Thyroid gland (tissue), 4 donors: ENCODE measurements at places on chromosomes 5 and 9. TPM values are rescaled to one million over a fixed set of nuclear protein-coding genes. Genes with fewer than 3 reads are reported as not detected.

ST8SIA4 gene
- total RNA-seq = 5.0 TPM

DNA sequence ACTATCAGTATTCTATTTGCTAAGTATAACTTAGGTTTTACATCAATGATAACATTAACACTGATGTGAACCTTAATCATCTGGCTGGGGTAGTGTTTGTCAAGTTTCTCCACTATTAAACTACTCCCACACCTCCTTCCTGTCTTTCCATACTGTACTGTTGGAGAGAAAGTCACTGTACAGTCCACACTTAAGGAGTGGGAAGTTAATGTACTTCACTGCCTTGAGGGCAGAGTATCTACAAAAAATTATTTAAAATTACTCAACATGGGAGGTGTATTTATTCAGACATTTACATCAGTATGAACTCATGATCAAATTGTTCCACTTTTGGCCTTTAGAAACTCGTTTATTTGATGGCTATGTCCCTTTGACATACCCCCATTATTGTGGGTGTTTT is 11.9 kb downstream of the UHRF2 start:
- no peaks in the 10 kb centered on the region for H3K27me3 ChIP-seq
- DNase-seq = no peak
- H3K36me3 ChIP-seq = no peaks in the 10 kb centered on the region
- H3K27ac ChIP-seq = no peak overlapping the region

DNA sequence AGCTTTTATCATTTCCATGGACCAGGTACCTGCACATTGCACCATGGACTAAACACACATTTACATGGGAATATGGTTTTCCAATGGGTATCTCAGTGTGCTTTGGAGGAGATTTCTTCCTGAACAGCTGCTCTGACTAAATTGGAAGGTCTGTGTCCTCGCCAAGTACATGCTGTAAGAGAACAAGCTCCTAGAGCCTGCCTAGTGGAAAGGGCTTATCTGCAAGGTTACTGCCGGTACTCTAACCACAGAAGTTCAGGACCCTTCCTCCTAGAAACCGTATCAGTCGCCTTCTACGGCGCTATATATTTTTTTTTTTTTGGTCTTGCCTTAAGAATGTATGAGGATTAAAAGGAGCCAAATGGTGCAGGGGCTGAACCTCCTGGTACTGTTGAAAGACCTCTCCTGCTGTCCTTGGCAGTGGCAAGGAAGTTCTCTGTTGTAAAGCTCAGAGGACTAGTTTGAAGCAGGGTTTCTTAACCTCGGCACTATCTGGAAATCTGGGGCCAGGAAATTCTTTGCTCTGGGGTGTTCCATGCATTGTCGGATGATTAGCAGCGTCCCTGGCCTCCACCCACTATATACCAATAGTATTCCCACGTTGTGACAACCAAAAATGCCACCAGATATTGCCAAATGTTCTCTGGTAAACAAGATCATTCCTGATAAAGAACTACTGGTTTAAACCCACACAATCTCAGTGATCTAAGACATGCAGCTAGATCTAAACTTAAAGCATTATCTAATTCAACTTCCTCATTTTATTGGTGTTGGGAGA is 107.4 kb downstream of the FBXO38 start:
- H3K4me1 ChIP-seq = no peaks in the 10 kb centered on the region
- no peak overlapping the region for H3K4me3 ChIP-seq
- H3K27me3 ChIP-seq = no peaks in the 10 kb centered on the region
- H3K27ac ChIP-seq = no peak overlapping the region
- no peak for DNase-seq
- H3K36me3 ChIP-seq = no peaks in the 10 kb centered on the region

GRCh38 chr9:10112798-10113197 is 500.0 kb downstream of the PTPRD start:
- H3K27me3 ChIP-seq = no peaks in the 10 kb centered on the region
- DNase-seq = no peak
- no peak overlapping the region for H3K4me3 ChIP-seq
- no peak overlapping the region for H3K27ac ChIP-seq

LPAR1 gene
- 64.4 TPM for total RNA-seq

DNA sequence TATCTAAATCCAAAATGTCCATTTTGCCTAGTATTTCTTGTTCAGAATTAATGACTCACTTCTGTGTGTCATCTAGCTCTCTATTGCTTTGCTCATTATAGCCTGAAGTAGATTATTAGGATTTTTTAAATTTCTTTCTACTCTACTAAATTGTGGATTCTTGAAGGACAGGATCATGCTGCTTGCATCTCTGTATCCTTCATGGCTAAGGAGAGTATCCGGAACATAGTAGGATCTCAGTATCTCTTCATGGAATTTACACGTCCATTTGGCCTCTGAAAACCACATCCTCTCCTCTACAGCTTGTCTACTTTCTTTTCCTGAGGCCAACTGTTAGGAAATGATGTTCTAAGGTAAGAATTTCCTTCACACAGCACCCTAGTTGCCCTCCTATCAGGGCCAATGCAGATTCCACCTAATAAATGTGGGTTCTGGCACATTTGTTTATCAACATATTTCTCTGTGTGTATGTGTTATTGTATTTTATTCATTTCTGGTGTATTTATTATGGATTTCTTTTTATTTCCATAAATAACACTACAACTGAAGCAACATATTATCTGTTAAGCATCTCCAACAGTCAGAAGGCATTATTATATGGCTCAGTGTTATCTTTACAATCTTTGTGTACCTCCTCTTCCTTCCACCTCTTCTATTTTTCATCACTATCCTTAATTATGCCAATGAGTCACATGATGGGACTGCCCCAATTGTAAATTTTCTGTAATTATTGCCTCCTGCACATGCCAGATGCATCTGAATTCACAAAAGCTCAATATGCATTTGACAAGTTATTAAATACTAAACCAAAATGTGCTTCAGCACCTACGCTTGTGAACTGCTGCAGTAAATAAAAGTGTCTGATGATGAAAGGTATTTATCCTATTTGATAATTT is 557.8 kb upstream of the TLE4 start:
- H3K27me3 ChIP-seq = no peaks in the 10 kb centered on the region
- no peak overlapping the region for H3K4me3 ChIP-seq
- H3K27ac ChIP-seq = no peak overlapping the region
- no peaks in the 10 kb centered on the region for H3K4me1 ChIP-seq
- H3K36me3 ChIP-seq = no peaks in the 10 kb centered on the region

LEAP2 gene
- total RNA-seq = 1.5 TPM

DNA sequence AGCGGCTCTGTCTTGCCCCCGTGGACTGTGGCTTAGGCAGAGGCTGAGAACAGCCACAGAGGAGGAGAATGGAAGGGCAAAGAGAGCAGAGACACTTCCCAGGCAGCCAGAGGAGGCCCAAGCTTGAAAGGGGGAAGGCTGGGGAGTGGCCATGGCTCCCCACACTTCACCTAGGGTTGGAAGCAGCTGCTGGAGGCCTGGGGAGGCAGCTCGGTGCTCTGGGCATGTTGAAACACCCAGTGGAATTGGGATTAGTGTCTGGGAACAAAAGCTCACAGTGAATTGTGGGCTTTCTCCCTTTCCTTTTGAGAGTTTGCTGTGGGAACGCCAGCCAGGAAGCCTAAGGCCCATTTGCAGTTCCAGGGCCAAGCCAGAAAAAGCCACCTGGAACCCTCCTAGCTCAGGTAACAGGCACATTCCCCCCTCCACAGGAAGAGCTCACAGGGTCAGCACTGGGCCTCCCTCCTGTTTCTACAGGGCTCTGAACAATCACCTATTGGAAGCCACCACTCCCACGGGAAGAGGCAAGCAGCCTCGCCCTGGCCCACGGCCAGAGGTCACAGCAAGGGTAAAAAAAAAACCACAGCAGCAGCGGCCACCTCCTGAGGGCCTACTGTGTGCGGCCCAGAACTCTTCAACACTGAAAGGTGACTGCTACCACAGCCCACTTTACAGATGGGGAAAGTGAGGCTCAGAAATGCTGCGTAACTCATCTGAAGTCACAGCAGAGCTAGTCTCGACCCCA is 20.2 kb downstream of the EEIG1 start:
- DNase-seq = no peak
- H3K4me1 ChIP-seq = peaks cover 30% of the 10 kb centered on the region
- no peaks in the 10 kb centered on the region for H3K27me3 ChIP-seq

FOXD1 gene
- not detected for total RNA-seq

DNA sequence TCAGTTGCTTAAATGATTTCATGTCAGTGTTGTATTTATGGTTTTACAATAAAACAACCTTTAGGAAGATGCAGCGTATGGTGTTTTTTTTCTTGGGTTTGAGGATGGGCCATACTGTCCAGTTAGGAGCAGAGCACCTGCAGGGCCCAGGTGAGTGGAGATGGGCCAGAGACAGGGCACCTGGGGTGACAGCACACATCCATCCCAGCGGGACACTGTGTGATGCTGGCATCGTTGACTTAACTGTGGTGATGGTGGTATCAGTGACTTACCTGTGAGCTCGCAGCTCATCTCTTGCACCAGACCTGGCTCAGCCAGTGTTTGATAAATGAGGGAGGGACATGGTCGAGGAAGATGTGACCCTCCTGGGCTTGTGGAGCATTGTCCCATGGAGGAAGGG is 21.6 kb downstream of the AMBP start:
- H3K4me1 ChIP-seq = peaks cover 7% of the 10 kb centered on the region
- DNase-seq = no peak
- no peak overlapping the region for H3K4me3 ChIP-seq
- H3K36me3 ChIP-seq = no peaks in the 10 kb centered on the region

DNA sequence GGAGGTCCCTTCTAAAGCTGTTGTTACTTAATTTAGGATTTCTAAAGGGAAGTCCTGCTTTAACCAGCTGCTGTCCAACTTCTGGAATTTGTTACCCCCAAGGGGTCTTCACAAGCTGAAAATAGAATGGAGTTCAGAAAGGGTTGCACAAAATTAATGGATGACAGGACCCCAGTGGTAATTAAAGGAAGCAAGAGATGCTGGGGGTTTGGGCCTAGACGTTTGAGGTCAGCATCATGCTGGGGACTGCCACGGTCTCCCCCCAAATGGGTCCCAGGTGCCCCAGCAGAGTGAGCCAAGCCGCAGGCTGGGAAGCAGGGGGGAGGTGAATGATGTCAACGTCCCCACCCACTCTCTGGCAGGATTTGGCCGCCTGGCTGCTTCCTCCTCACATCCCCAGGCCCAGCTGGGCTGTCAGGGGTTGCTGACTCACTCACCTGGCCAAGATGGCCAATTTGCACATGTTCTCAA is 97.5 kb upstream of the ARAP3 start:
- no peaks in the 10 kb centered on the region for H3K27me3 ChIP-seq
- H3K36me3 ChIP-seq = no peaks in the 10 kb centered on the region
- no peak overlapping the region for H3K4me3 ChIP-seq
- H3K27ac ChIP-seq = no peak overlapping the region

MSX2 gene
- 0.29 TPM for total RNA-seq

DNA sequence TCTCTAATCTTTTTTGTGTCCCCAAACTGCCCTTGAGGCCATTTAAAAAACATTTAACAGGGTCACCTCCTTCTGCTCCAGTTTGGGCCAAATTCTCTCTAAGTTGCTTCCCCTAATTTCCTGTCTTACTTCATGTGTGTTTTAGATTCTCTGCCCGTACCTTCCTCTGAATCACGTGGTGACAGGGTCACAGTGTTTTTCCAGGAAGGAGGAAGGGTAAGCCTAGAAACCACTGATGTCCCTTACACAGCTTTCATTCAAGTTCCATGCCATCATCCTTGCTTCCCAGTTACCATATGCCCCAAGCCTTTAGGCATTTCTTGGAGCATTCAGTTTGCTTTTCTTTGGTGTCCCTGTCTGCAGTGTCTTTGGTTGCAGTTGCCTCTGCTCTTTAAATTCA is 42.4 kb upstream of the MACIR start:
- H3K4me3 ChIP-seq = no peak overlapping the region
- DNase-seq = no peak
- H3K36me3 ChIP-seq = no peaks in the 10 kb centered on the region
- no peaks in the 10 kb centered on the region for H3K27me3 ChIP-seq
- H3K4me1 ChIP-seq = no peaks in the 10 kb centered on the region

IRX1 gene
- 1.6 TPM for total RNA-seq

SHISAL2B gene
- total RNA-seq = not detected

PCDHGB7 gene
- 10.2 TPM for total RNA-seq

GRCh38 chr9:116943970-116944369 is 256.9 kb downstream of the TRIM32 start:
- DNase-seq = no peak
- no peaks in the 10 kb centered on the region for H3K4me1 ChIP-seq
- no peaks in the 10 kb centered on the region for H3K27me3 ChIP-seq
- no peak overlapping the region for H3K27ac ChIP-seq
- H3K4me3 ChIP-seq = no peak overlapping the region

- no peak overlapping the region for H3K4me3 ChIP-seq
- no peak for DNase-seq
- H3K27ac ChIP-seq = no peak overlapping the region
- peaks cover 73% of the 10 kb centered on the region for H3K4me1 ChIP-seq
Observed at GRCh38 chr5:126515337-126515736, 79.7 kb downstream of the ALDH7A1 start.

CCNJL gene
- 11.8 TPM for total RNA-seq

DNA sequence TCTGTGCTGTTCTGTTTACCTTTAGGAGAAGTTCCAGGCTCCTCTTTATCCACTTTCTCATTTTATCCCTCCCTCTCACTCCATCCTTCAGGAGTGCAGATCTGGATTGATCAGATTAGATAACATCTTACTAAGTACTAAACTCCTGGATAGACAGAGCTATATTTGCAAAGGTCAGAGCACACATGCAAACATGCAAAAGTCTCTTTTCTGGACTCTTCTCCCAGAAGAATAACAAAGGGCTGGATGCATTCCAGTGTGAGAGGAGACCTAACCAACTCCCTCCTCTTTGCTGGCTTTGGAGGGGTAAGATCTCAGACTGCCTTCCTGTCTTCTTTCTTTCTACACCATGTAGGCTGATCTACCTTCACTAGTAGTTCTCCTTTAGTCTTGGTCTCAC is 21.4 kb downstream of the GARNL3 start:
- no peaks in the 10 kb centered on the region for H3K27me3 ChIP-seq
- no peak overlapping the region for H3K27ac ChIP-seq
- H3K36me3 ChIP-seq = no peaks in the 10 kb centered on the region
- no peak overlapping the region for H3K4me3 ChIP-seq

DNA sequence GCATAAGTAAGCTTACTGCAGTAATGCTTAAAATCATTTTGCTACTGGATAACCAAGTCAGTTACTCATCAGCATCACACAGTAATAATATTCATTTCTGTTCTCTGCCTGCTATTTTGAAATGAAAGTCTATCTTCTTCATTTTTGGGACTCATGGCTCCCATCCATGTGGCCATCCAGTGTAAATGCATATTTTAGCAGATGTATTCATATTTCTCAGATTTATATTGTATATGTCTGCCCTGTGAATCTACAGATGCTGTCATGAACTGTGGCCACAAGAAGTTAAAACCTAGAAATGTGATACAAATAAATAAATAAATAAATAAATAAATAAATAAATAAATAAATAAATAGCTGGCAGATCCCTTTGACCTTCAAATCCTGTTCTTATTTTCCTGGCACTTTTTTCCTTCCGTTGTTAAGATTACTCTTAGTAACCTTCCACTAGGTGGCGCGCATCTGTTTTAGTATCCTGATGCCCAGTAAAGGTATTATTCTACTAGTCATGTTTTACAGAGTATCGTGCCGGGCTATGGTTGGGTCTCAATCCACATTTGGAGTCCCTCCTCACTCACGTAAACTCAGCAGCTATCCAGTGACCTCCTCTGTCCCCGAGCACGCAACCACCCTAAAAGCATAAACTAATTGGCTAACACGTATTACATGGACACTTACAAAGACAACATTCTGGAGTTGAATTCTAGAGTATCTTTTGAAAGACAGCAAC is 79.2 kb upstream of the IL7R start:
- DNase-seq = peak; percentile 79
- no peak overlapping the region for H3K27ac ChIP-seq
- no peaks in the 10 kb centered on the region for H3K36me3 ChIP-seq
